CD4-positive, alpha-beta T cell treated with Interleukin-15 for 4 hours (primary cell): ENCODE measurements at places on chromosomes 2 and 18.

- DNase-seq: no peak
Measured at GRCh38 chr2:38178119-38178518, 102.2 kb upstream of the CYP1B1 start.

GRCh38 chr18:22872900-22873537 is 60.1 kb upstream of the RBBP8 start:
- DNase-seq: no peak

DNA sequence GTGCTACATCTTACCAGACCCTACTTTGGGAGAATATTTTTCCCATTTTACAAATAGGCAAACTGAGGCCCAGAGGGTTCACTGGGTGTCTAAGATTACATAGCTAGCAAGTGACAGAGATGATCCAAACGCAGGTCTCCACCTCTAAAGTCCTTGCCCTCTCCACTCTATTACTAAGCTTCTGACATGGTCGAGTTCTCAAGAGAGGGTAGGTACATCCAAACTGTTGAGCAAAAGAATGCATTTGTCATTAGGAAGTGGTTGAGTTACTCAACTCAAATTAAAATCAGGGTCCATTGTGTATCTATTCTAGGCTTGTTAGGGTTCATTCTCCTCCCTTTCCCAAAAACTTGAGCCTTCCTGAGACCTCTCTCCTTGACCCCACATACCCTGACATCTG is 680.6 kb upstream of the FANCL start:
- DNase-seq: no peak

DNA sequence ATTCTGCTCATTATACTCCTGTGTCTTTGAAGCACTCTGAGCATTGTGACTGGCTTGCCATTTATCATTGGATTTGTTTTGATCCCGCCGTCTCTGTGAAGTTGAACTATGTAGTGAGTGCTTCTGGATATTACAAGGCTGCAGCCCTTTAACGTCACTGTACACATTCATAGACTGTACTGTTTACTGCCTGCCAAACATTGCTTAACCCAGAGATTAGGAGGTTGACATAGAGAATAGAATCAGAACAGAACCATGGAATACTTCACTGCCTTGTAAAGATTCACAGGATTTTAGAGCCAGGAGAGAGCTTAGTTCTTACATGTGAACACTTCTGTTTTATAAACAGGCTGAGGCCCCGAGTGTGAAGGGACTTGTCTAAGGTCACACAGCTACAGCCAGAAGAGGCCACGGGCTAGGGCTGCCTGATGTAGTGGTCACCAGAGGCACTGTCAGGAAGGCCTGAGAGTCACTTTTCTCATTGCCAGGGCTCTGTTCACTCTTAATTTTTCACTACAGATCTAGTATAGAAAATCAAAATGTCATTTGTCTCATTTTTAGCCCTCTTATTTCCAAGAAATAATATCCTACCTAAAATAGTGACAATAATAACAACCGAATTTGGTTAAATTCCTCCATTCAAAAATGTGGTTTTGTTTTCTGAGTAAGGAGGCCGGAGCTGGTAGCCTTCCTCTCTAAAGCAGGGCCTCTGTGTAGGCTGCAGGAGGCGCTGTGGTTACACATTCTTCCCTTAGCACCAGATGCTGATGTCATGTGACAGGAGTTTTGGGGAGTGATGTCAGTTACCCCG is 87.9 kb downstream of the UGGT1 start:
- peak; percentile 39 for DNase-seq

GRCh38 chr2:122194546-122194945 is 439.1 kb downstream of the TSN start:
- DNase-seq: no peak

DNA sequence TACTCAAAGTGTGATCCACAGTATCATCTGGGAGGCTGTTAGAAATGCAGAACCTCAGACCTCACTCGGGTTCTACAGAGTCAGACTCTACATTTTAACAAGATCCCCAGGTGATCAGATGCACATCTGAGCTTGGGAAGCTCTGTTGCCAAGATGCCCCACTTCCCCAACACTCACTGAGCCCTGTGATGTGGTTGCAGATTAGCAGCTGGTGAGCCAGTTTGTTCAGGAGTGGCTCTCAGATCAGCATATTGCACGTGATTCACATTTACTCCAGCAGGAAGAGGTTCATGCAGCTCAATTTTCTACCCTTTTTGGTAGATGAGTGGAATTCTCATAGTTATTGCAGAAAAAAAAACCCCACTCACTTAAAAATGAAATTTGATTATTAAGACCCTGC is 96.4 kb downstream of the VIT start:
- DNase-seq: no peak

DNA sequence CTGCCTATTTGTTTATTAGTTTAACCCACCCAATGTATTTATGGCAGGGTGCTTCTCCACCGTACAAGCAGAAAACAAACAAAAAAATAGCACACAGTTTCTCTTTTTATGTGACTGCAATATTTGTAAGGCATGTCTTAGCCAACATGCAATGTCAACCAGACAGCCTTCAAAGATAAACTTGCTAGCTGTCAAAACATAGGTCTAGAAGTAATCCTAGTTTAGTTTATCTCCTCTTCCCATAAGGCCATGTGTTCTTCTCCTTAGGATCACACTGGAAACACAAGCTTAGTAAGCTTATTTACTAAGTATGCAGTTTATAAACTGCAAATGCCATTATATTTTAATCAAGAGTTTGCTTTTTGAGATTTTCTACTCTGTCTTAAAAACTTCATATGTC is 75.6 kb downstream of the LDAH start:
- no peak for DNase-seq

GRCh38 chr2:66170744-66171330 is 264.1 kb upstream of the MEIS1 start:
- DNase-seq: no peak

GRCh38 chr2:135607561-135607960 is 76.3 kb downstream of the R3HDM1 start:
- no peak for DNase-seq

- no peak for DNase-seq
Measured at GRCh38 chr2:227613272-227613660, 1.4 kb downstream of the SCYGR3 start.

- DNase-seq: peak; percentile 1
Measured at GRCh38 chr2:207417301-207417718, 112.5 kb upstream of the CREB1 start.

DNA sequence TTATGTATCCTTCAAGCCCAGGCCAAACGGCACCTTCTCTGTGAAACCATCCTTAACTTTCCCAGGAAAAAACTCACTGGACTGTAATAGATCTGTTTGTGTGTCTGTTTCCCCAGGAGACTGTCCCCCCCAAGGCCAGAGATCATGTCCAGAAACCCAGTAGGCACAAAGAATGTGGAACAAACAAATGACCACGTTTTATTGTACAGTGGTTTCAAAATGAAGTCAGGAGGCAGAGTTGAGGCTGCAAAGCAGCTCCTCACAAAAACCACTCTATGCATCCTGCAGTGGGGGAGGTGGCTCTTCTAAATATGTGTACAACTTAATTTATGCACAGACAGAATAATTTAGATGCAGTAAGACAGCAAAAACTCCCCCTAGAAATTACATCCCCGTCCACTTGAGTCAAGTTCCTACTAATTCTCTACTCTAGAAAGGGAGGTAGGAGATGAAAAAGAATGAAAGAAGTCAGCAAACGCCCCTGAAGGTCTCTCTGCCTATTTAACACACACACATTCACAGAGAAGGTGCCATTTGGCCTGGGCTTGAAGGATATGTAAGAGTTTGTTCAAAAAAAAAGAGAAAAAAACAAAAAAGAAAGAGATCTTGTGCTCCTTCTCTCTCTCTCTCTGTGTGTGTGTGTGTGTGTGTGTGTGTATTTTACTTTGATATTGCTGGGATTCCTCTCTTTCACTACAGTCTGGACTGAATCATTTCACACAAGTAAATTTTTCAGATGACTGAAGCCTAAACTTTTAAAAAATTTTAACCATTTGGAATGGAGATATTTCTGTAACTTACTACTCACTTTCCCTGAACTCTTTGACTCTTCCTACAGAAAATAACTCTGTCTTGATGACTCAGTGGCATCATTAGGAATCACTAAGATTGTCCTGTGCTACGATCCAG is 19.5 kb downstream of the BCL2 start:
- DNase-seq: no peak

DNA sequence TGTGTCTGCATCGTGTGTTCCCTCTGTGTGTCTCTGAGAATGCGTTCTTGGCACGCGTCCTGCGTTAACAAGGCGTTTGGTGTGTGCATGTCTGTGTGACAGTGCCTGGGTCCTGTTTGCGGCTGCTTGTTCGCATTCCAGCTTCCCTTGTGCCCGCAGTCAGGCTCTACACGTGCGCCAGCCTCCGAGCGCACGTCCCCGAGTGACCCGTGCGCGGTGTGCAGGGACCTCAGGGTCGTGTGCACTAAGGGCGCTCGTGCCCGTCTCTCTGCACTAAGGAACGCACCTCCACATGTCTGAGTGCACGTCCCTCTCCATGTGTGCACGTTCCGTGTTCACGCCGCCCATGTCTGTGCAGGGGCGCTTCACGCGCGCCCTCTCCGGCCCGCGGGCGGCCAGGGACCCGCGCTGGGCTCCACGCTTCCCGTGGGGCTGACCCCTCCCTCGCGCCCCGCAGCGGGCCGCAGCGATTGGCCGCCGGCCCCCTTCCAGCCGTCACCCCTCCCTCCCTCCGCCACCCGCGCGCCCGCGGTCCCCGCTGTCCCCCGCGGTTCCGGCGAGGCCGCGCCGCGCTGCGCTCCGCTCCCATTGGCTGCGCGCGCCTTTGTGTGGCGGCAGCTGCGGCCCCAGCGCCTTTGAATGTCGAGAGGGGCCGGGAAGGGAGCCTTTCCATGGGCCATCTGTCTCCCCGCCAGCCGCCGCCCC is 229.4 kb downstream of the HAUS1 start:
- DNase-seq: no peak

DNA sequence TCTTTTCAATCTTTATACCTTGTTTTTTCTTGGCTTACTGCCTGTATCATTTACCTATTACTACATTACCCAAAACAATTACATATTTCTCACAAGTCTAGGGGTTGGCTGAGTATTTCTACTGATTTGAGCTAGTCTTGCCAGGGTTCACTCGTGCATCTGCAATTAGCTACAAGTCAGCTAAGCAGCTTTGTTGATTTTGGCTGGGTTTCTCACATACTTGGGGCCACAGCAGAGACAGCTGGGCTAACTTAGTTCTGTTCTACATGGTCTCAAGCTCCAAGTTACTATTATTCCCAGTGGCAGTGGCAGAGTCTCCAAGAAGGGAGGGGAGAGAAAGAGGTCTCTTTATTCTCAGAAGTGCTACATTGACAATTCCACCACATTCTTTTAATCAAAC is 54.7 kb upstream of the SP5 start:
- no peak for DNase-seq

GRCh38 chr2:35454966-35455638 is 900.5 kb upstream of the CRIM1 start:
- DNase-seq: no peak

GRCh38 chr2:99181624-99182000 is 628 bp downstream of the MRPL30 start:
- DNase-seq: no peak

DNA sequence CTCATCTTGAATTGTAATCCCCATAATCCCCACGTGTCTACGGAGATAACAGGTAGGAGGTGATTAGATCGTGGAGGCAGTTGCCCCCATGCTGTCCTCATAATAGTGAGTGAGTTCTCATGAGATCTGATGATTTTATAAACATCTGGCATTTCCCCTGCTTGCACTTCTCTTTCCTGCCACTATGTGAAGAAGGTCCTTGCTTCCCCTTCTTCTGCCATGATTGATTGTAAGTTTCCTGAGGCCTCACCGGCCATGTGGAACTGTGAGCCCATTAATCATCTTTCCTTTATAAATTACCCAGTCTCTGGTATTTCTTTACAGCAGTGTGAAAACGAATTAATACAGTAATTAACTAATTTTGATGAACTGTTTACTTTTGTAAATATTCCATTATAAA is 582.5 kb downstream of the TSN start:
- DNase-seq: no peak
